ENCODE measurements at places on chromosomes 3 and 15. TPM values are rescaled to one million over a fixed set of nuclear protein-coding genes. Genes with fewer than 3 reads are reported as not detected.
A peak's percentile ranks its signal among the peaks of the same experiment; 100 is the strongest.

DNA sequence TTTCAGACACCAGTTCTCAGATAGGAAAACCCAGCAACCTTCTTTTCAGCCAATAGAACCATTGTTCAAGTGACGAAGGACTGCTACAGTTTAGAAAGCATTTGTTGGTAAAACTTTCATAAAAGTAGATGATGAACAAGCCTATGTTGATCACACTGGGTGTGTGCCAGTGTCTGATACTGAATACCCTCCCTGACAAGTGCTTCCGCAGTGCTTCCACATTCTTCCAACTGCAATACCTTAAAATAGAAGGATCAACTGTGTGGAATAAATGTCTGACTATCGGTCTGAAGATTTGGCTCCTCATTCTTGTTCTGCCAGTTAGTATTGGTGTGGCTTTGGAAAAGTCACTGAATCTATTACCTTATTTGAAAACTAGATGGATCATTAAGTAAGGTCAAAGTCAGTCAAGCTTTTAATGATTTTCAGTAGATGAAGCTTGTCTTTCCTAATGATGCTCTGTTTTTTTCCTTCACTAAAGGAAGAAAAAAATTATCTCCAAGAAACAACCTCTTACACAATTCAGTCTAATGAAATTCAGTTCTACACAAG is 479.4 kb upstream of the CBLB start:
- no peaks in the 10 kb centered on the region for H3K36me3 ChIP-seq
- H3K4me3 ChIP-seq = no peak overlapping the region
- no peaks in the 10 kb centered on the region for H3K27me3 ChIP-seq
- no peaks in the 10 kb centered on the region for H3K4me1 ChIP-seq
- H3K27ac ChIP-seq = no peak overlapping the region

GRCh38 chr3:11392860-11393114 is 120.6 kb downstream of the ATG7 start:
- no peak overlapping the region for H3K4me3 ChIP-seq
- no peak overlapping the region for H3K27ac ChIP-seq
- no peaks in the 10 kb centered on the region for H3K27me3 ChIP-seq
- DNase-seq = no peak

DNA sequence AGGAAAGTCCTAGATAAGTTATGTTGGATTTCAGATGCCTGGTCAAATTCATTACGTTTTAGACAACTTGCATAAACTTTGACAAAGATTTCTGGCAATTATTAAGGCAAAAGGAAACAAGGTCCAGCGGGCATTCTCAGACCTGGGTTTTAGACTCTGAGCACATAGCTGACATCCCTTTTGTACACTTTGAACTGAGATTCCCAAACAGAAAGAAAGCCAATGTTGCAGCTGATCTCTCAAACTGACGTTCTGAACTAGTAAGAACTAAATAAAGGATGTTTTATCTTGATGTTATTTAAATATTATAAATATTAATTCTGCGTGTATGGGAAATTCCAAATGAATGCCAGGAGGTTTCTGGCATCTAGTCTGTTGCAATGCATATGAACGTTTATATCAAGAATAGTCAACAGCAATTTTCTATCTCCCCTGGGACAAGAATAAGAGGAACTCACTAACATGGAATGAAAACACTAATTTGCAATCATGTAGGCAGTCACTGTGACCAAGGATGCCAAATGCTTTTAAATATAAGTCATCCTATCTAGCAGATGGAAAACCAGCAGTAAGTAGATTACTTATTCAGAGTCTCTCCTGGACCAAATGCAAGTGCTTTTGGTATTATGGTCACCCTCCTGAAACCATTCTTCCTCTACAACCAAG is 202.1 kb downstream of the GREM1 start:
- no peak for DNase-seq
- no peaks in the 10 kb centered on the region for H3K36me3 ChIP-seq
- no peak overlapping the region for H3K4me3 ChIP-seq
- H3K27me3 ChIP-seq = no peaks in the 10 kb centered on the region

- H3K36me3 ChIP-seq = no peaks in the 10 kb centered on the region
- DNase-seq = no peak
- H3K27me3 ChIP-seq = no peaks in the 10 kb centered on the region
- H3K4me1 ChIP-seq = peaks cover 2% of the 10 kb centered on the region
Measured at GRCh38 chr3:131326307-131326706, 55.3 kb upstream of the NUDT16 start.

- H3K4me1 ChIP-seq = no peaks in the 10 kb centered on the region
- H3K36me3 ChIP-seq = no peaks in the 10 kb centered on the region
- DNase-seq = no peak
- no peak overlapping the region for H3K4me3 ChIP-seq
- no peak overlapping the region for H3K27ac ChIP-seq
- no peaks in the 10 kb centered on the region for H3K27me3 ChIP-seq
Measured at GRCh38 chr15:62153228-62153627, 11.9 kb downstream of the C2CD4B start.

DNA sequence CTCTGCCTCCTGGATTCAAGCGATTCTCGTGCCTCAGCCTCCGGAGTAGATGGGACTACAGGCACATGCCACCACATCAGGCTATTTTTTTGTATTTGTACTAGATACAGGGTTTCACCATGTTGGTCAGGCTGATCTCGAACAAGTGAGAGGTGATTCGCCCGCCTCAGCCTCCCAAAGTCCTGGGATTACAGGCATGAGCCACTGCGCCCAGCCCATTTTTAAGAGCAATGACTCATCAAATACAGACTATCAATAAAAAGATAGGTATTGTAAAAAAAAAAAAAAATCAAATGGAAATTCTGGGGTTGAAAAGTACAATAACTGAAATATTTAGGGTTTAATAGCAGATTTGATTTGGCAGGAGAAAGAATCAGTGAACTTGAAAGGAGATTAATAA is 129.0 kb downstream of the TJP1 start:
- H3K36me3 ChIP-seq = no peaks in the 10 kb centered on the region
- no peaks in the 10 kb centered on the region for H3K4me1 ChIP-seq
- H3K27me3 ChIP-seq = no peaks in the 10 kb centered on the region
- H3K27ac ChIP-seq = no peak overlapping the region
- DNase-seq = no peak

- peak; percentile 41 for DNase-seq
- no peaks in the 10 kb centered on the region for H3K27me3 ChIP-seq
- peaks cover 9% of the 10 kb centered on the region for H3K4me1 ChIP-seq
- H3K4me3 ChIP-seq = peak overlapping the region; percentile 92
- peak overlapping the region; percentile 86 for H3K27ac ChIP-seq
Measured at GRCh38 chr15:58771621-58772250, 634 bp downstream of the MINDY2 start.

- H3K36me3 ChIP-seq = no peaks in the 10 kb centered on the region
- H3K4me1 ChIP-seq = peaks cover 13% of the 10 kb centered on the region
- H3K4me3 ChIP-seq = no peak overlapping the region
Measured at GRCh38 chr3:129224984-129225393, 24.4 kb upstream of the COPG1 start.

GRCh38 chr3:33047842-33048834 is 48.8 kb downstream of the GLB1 start:
- no peak overlapping the region for H3K27ac ChIP-seq
- no peak overlapping the region for H3K4me3 ChIP-seq
- no peaks in the 10 kb centered on the region for H3K4me1 ChIP-seq
- H3K36me3 ChIP-seq = no peaks in the 10 kb centered on the region
- H3K27me3 ChIP-seq = no peaks in the 10 kb centered on the region

JMJD7 gene
- total RNA-seq = 21.4 TPM

ZNF502 gene
- total RNA-seq = 8.3 TPM

ACTC1 gene
- 1.3 TPM for total RNA-seq

KIF23 gene
- 1.0 TPM for total RNA-seq

Data from ovary (tissue), 10 donors.